Suprapubic skin (tissue), 4 donors: ENCODE measurements at places on chromosomes 5 and 9. TPM values are rescaled to one million over a fixed set of nuclear protein-coding genes. Genes with fewer than 3 reads are reported as not detected.

GRCh38 chr5:107605596-107606125, 65.1 kb downstream of the EFNA5 start:
- H3K27ac ChIP-seq = no peak overlapping the region
- H3K4me3 ChIP-seq = no peak overlapping the region
- H3K36me3 ChIP-seq = no peaks in the 10 kb centered on the region
- H3K4me1 ChIP-seq = peaks cover 24% of the 10 kb centered on the region
- DNase-seq = no peak
- no peaks in the 10 kb centered on the region for H3K27me3 ChIP-seq

Gene DUSP1
- 1,570 TPM for total RNA-seq

DNA sequence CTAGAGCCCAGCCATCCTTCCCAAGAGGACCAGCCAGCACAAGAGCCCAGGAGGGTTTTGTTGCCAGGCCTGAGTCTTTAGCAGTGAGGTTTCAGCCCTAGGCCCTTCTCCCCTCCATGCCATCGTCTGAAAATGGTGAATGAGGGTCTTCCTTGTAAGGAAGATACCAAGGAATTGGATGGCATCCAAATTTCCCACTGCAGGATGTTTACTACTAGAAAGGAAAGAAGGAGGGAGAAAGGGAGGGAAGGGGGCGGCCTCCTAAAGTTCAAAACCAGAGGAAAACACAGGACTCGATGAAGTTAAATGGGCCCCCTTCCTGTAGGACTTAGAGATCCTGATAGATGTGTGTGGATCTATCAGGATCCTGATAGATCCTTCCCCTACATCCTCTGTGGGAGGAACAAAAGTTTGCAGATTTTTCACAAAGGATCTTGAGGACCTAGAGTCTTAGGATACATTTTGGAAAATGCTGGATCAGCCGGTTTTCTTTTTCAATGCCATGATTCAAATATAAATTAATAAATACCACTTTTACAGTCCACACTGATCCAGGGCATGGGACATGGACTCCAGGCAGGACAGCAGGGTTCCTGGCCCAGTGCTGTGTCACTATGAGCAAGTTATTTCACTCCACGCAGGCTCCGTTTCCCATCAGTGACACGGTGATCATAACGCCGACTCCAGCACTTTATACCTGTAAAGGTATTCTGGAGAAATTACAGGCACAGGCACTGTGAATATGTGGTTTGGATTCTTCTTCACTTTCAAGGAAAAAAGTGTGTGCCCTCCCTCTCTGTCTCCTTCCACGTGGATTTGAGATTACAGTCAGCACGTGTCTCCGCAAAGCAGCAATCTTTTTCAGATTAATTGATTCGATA, 40.9 kb downstream of the C5orf15 start:
- H3K36me3 ChIP-seq = no peaks in the 10 kb centered on the region
- no peak for DNase-seq
- H3K4me1 ChIP-seq = peaks cover 9% of the 10 kb centered on the region
- H3K27ac ChIP-seq = no peak overlapping the region

GRCh38 chr9:82903503-82903902, 159.4 kb downstream of the RASEF start:
- H3K27ac ChIP-seq = no peak overlapping the region
- no peaks in the 10 kb centered on the region for H3K4me1 ChIP-seq
- no peaks in the 10 kb centered on the region for H3K36me3 ChIP-seq
- H3K4me3 ChIP-seq = no peak overlapping the region

Gene FAM151B
- total RNA-seq = 0.56 TPM

Gene ANXA2R
- not detected for total RNA-seq

Gene TAF11L10
- total RNA-seq = not detected

DNA sequence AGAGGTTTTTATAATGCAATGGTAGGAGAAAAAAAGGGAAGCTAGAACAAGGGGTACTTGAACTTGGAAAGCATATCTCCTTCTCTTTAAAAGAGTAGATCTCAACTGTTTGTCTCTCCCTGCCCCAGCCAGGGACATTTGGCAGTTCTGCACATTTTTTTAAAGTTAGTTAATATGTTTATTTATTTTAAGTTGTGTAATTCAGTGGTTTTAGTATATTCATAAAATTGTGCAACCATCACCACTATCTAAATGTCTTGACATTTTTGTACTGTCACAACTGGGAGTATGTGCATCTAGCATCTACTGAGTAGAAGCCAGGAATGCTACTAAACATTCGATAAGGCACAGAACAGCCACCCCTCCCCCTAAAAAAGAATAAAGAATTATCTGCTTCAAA, 103.5 kb upstream of the DPYSL3 start:
- no peaks in the 10 kb centered on the region for H3K27me3 ChIP-seq
- no peak for DNase-seq
- H3K36me3 ChIP-seq = no peaks in the 10 kb centered on the region
- H3K27ac ChIP-seq = no peak overlapping the region
- no peak overlapping the region for H3K4me3 ChIP-seq

Gene PFN3
- total RNA-seq = not detected

- no peaks in the 10 kb centered on the region for H3K4me1 ChIP-seq
- H3K27me3 ChIP-seq = no peaks in the 10 kb centered on the region
- DNase-seq = no peak
- H3K36me3 ChIP-seq = no peaks in the 10 kb centered on the region
- H3K27ac ChIP-seq = no peak overlapping the region
Measured at GRCh38 chr5:125898851-125899405, 524.3 kb upstream of the GRAMD2B start.

Gene TAF11L5
- not detected for total RNA-seq

DNA sequence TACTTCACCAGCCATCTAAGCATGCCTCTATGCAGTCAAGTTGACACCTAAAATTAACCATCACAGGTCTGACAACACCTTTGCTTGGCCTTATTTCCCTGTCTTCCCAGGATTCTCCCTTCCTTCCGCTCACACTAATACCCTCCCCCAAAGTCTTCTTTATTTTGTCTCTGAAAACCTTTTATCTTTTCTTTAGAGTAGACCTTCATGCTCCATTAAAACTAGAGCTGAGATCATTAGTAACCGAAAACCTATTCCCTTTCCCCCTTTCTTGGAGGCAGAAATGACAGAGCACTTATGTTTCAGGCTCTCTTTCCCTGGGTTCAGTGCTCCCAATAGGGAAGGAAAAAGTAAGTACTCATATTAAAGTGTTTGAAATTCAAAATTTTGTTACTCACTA, 423.8 kb downstream of the YTHDC2 start:
- no peaks in the 10 kb centered on the region for H3K27me3 ChIP-seq
- H3K4me3 ChIP-seq = no peak overlapping the region
- no peaks in the 10 kb centered on the region for H3K36me3 ChIP-seq
- no peaks in the 10 kb centered on the region for H3K4me1 ChIP-seq
- no peak for DNase-seq

Gene SOX30
- total RNA-seq = not detected

DNA sequence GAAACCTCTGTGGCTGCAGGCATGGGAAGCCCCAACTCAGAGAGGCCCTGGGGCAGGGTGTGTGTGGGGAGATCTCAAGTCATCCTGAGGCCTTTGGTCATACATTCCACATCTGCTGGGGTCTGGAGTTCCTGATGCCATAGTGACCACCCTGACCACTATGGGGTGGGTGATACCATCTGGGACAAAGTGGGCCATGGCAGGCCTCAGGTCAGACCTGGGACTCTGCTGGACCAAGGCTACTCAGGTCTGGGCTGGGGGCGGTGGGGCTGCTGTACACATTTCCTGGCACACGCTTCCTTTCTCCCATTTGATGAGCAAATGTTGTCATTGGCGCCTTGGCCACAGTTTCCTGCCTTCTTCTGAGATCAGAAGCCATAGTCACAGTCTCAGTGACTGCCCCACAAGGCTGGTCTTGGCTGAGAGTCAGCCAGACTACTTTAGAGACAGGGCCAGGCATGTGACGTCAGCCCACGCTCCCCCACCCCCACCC, 15.1 kb upstream of the ACSL6 start:
- no peak overlapping the region for H3K4me3 ChIP-seq
- H3K27ac ChIP-seq = no peak overlapping the region
- no peaks in the 10 kb centered on the region for H3K36me3 ChIP-seq
